ENCODE measurements at places on chromosomes 2 and 18.

DNA sequence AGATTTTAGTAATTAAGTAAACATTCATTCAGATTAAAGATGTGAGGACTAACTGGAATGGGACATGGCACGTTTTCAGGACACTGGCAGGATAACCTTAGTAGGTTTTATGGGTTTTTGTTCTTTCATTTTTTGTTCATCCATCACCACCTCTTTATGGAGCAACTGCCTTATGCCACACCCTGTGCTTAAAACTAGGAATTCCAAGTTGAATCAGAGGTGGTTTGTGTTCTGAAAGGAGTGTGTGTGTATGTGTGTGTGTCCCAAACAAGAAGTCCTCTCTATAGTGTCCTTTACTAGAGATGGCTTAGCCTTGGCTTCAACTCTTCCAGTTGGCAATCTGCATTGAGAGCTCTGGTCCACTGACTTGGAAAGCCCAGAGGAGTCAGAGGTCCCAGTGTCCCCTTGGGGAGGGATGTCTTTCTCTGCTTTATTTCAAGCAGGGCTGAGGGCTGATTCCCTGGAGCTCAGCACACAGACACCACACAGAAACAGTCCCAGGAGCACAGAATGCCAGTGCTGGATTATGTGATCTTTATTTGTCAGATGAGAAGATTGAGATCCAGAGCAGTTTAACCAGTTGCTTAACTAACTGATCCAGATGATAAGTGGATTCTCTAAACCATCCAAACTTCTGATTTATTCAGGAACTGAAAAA is 25.2 kb downstream of the RHOB start:
- DNase-seq = no peak

DNA sequence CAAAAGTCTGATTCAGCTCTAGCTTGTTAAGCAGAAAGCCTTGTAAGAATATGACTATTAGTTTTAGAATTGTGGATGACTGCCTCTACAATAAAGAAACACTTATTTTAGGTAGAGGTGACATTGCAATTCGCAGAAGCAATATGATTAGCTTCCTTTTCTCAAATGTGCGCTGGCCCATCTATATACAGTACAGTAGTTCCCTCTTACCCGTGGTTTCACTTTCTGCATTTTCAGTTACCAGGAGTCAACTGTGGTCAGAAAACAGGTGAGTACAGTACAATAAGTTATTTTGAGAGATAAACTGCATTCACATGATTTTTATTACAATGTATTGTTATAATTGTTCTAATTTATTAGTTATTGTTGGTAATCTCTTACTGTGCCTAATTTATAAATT is 405.1 kb downstream of the GPD2 start:
- no peak for DNase-seq

DNA sequence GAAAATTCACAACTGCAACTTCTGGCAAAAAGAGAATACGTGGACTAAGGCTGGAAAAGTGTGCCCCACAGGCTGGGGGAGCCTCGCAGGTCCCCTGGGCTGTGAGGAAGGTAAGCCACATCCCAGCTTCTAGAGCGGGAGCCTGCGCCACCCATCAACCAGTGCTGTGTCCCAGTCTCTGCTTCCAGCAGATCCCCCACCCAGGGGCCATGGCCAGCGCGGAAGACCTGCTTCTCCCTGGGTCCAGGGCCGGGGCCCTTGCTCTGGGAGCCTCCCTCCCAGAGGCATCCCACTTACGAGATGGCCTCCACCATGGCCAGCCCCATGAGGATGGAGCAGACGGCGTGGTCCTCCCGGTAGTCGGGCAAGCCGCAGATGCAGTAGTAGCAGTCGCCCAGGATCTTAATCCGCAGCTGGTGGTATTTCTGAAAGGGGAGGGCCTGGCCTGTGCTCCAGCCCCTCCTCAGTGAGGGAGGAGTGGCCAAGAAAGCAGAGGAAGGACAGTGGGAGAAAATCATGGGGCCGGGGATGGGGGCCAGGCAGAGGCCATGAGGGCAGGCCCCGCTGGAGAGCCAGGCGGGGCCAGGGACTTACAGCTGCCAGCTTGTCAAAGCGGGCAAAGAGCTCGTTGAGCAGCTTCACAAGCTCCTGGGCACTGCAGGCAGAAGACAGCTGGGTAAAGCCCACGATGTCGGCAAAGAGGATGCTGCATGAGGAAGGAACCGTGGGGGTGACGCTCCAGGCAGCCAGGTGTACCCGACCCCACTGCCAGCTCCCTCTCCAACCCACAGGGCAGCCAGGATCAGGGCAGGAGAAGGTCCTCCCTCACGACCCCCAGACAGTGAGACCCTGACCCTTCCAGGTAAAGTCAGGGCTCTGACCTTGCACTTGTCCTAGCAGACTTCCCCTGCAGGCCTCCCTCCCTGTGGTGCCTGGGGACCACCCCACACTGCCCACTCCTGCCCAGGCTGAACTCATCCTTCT is 48.0 kb downstream of the CENPO start:
- no peak for DNase-seq

DNA sequence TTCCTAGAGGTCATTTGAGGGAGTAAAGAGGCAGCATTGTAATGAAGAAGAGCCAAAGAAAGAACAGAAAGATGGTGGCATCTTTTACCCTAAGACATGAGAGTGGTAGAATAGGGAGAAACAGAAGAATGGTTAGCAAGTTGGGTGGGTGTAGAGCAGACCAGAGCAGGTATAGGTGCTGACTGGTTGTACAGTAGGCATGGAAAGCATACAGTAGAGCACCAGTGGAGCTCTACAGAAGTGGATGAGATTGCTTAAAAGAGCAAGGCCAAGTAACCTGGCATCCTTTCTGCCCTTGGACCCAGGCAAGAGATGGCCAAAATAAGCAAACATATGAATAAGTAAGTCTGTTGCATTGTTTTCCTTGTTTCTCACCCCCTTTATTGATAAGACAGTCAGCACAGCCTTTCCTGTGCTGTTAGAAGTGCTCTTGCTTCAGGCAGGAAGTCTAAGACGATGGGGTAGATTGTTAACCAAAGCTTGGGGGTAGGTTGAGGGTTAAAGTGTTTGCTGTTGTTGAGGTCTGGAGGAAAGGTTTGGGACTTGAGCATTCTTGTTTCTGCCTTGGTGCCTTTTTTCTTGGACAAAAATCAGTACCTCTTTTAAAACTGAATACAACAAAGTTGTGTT is 76.9 kb downstream of the DIS3L2 start:
- no peak for DNase-seq

DNA sequence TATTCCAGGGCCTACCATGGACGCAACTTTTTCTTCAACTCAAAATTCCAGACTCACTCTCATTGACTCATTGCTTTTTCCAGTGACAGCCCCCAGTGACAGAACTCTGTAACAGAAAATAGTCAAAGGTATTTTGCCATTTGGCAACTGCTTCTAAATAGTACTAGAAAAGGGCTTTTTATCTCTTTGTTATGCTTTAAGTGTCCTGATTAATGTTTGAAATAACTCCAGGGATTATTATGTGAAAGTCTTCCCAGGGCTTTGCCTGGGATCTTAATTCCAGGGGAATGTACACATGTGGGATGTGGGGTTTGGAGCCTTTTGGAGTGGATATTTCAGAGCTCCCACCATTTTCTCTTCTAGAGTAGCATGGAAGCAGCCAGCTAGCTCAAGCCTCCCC is 198.8 kb downstream of the KCNS3 start:
- no peak for DNase-seq

DNA sequence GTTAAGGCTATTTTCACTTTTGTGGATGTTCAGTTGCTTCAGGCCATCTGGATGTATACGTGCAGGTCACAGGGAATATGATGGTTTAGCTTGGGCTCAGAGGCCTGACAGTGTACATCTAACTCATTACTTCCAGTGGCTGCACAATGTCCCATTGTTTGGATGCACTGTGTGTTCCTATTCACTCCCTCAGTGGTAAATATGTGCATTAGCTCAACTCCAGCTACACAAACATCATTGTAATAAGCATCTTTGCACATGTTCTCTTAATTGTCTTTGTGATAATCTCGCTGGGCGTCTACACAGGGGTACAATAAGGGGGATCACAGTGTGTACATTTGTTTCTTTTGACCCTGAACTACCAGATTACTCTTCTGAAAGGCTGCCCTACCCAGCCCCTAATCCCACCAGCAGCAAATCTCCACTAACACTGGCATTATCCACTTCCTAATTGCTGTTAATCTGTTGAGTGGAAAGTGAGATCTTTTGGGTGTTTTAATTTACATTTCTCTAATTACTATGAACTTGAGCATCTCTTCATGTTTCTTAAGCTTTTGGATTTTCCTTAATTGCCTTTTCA is 56.1 kb upstream of the POLE4 start:
- no peak for DNase-seq

DNA sequence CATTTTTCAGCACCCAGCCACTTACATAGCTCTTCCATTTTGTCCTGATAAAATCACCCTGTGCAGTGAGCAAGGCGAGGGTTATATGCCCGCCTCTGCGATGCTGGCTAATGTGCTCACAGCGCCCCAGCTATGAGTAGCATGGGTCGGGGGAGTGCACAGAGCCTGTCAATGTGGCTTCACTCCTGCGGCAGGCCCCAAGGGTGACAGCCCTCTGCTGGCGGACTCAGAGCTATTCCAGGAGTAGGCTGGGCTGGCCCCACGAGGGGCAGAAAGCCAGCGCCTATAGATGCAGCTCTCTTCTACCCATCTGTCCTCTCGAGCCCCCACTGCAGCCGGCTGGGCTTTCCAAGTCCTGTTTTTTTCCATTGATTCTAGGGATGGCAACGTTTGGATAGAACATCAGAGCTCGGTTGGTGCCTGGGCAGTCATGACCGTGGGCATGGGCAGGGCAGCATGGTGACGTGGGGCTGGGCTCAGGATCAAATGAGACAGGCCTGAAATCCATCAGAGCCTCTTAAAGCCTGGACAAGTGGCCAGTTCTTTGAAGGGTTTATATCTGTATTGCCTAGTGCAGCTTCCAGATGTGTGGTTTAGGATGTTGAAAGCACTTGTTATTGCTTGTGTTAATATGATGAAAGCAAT is 134.7 kb downstream of the MCFD2 start:
- DNase-seq = no peak

All from stimulated activated CD4-positive, alpha-beta T cell treated with anti-CD3 and anti-CD28 coated beads, Interleukin-1b, Interleukin-23, amount 100 ng/mL, for 48 hours (primary cell).